ENCODE measurements at places on chromosomes 3 and 15. TPM values are rescaled to one million over a fixed set of nuclear protein-coding genes. Genes with fewer than 3 reads are reported as not detected.
A peak's percentile ranks its signal among the peaks of the same experiment; 100 is the strongest.

GRCh38 chr3:170840291-170840859 is 29.6 kb downstream of the RPL22L1 start:
- no peaks in the 10 kb centered on the region for H3K36me3 ChIP-seq
- no peaks in the 10 kb centered on the region for H3K27me3 ChIP-seq
- no peak for DNase-seq
- H3K27ac ChIP-seq, result no peak overlapping the region

DNA sequence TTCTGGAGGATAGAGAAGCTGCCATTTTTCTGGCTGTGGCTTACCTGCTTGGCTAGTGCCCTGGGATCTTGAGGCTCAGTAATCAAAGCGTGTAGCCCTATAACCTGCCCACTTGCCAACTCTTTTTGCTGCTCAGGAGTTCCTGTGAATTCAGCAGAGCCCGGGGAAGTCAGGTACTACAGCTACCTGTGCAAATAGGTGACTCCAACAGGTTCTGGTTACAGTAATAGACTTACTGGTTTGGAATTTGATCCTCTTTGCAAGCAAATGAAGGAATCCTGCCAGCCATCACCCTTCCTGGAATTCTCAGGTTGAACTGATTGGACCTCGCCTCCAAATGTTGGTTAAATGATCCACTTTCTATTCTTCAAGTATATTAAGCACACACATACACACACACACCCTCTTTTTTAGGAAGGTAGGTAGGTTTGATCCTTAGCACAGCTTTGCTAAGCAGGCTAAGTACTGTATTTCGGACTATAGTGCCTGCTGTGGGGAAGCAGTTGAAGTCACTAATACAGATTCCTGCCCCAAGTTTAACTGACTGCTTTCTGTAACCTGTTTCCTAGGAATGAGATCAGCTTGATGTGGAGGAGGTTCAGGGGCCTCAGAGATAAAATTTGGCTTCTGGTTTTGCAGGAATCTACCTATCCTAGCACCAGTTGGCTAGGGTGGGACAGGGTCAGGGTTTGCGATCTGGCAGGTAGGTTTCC is 2.3 kb downstream of the PPCDC start:
- no peak overlapping the region for H3K4me3 ChIP-seq
- no peak overlapping the region for H3K27ac ChIP-seq
- no peak for DNase-seq
- no peaks in the 10 kb centered on the region for H3K36me3 ChIP-seq

DNA sequence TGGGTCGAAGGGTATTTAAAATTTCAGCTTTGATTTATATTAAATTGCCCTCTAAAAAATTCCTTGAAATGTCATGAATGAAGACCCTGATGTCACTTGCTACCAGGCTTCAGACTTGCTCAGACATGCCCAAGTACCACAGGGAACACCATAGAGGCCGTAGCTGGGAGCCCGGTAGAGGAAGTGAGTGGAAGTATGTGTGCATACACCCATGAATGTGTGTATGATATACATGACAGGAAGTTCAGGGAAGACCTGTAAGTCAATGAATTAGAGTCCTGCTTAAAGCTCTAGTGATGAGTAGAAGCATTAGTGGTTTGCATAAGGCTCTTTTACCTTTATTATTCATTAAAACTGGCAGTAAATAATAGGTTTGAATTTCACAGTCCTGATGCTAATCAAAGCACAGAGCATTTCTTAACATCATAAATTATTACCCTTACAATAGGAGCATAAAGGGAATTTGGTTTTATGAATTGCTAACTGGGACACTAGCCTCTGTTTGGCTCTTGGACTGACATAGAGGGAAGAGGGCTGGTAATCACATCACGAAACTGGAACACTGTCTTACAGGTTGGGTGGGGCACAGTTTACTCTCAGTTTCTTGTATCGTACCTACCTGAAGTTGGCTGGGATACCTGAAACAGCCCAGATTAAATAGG is 144.4 kb downstream of the CHST2 start:
- H3K27me3 ChIP-seq, result no peaks in the 10 kb centered on the region
- no peaks in the 10 kb centered on the region for H3K36me3 ChIP-seq
- no peak overlapping the region for H3K4me3 ChIP-seq
- H3K27ac ChIP-seq, result no peak overlapping the region
- DNase-seq, result no peak

Gene CFAP20DC
- 1.0 TPM for total RNA-seq

DNA sequence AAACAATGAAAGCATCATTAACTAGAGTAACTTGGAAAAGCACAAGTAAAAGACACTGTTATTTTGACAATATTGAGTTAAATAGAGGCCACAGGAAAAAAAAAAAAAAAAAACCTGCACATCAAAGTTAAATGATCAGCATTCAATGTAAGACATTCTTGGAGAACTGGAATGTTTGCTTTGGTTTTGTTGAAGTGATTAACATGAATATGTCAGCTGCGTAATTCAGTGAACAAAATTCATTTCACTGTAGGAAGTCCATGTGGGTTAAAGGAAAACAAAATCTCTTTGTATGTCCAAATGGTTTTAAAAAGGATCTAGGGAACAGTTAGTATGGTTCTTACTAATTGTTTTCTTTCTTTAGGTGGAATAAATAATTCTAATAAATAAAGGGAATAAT is 252.8 kb upstream of the CNTN6 start:
- DNase-seq, result no peak
- no peak overlapping the region for H3K27ac ChIP-seq
- no peak overlapping the region for H3K4me3 ChIP-seq
- H3K36me3 ChIP-seq, result no peaks in the 10 kb centered on the region
- no peaks in the 10 kb centered on the region for H3K4me1 ChIP-seq

Gene PLA2G4E
- total RNA-seq, result 2.1 TPM

- DNase-seq, result no peak
- no peaks in the 10 kb centered on the region for H3K36me3 ChIP-seq
- H3K27me3 ChIP-seq, result no peaks in the 10 kb centered on the region
- no peaks in the 10 kb centered on the region for H3K4me1 ChIP-seq
- no peak overlapping the region for H3K4me3 ChIP-seq
- H3K27ac ChIP-seq, result no peak overlapping the region
These were observed 41.6 kb downstream of the EEFSEC start for GRCh38 chr3:128194843-128195242.

Gene TM4SF18
- total RNA-seq, result 16.6 TPM

Gene BOC
- total RNA-seq, result 4.8 TPM

Gene RHOV
- not detected for total RNA-seq

Gene ARNT2
- total RNA-seq, result 26.9 TPM

DNA sequence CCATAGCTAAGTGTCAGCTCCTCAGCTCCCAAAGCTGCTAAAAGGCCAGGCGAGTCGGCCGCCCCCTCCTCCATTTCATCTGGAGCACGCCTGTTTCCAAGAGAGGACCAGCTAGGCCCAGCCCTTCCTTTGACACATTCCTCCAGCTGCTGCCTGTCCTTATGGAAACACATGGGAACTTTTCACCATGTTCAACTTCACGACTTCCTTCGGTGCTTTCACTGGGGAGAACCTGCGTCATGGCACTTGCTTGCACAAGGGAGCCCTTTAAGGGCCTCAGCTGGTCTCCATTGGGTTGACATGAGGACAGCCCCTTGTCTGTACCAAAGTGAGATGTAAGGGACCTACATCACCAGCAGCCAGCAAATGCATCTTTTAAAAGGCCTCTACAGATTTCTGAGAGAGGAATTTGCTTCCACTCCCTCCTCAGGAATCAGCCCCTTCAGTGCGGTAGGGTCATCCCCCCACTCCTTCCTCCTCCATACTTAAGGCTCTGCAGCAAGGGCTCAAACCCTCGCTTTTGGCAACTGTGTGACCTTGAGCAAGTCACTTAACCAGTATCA is 2.1 kb downstream of the MAGI1 start:
- peaks cover 26% of the 10 kb centered on the region for H3K4me1 ChIP-seq
- DNase-seq, result peak; percentile 6
- peak overlapping the region; percentile 54 for H3K27ac ChIP-seq

DNA sequence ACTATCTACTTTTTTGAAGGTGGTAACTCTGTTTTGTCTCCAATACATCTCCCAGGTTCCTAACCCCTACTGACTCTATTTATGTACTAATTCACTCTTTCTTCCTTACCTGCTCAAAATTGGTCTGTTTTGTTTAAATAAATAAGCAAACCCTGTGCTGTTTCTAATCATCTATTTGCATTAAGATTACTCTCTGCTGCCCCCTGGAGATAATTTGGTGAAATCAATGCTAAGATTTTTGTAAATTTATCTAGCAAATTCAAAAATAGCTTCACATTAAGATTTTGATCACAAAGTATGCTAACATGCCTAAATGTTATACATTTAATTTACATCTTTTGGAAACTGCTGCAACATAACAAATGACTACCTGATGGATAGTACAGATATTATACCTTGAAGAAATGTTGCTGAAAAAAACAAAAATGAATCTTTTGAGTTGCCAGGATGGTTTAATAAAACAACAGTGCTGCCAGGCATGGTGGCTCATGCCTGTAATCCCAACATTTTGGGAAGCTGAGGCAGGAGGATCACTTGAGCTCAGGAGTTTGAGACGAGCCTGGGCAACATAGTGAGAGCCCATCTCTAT is 4.4 kb upstream of the CD200R1 start:
- no peak overlapping the region for H3K4me3 ChIP-seq
- no peaks in the 10 kb centered on the region for H3K27me3 ChIP-seq
- DNase-seq, result no peak

- H3K4me3 ChIP-seq, result no peak overlapping the region
- H3K27ac ChIP-seq, result no peak overlapping the region
- no peaks in the 10 kb centered on the region for H3K4me1 ChIP-seq
- H3K36me3 ChIP-seq, result no peaks in the 10 kb centered on the region
These were observed 308.4 kb downstream of the SQOR start for GRCh38 chr15:45943240-45943639.

DNA sequence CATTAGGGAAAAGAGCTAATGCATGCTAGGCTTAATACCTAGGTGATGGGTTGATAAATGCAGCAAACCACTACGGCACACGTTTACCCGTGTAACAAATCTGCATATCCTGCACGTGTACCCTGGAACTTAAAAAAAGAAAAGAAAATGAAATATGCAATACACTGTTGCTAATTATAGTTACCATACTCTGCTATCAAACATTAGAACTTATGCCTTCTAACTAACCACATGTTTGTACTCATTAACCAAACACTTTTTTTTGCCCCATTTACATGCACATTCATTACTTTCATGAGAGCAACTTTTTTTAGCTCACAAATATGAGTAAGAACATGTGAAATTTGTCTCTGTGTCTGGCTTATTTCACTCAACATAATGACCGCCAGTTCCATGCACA is 253.1 kb downstream of the CGGBP1 start:
- no peaks in the 10 kb centered on the region for H3K36me3 ChIP-seq
- no peak for DNase-seq
- H3K4me3 ChIP-seq, result no peak overlapping the region
- no peaks in the 10 kb centered on the region for H3K4me1 ChIP-seq
- H3K27ac ChIP-seq, result no peak overlapping the region

GRCh38 chr3:13557926-13558325 is 9.0 kb downstream of the FBLN2 start:
- no peak overlapping the region for H3K27ac ChIP-seq
- DNase-seq, result no peak
- H3K27me3 ChIP-seq, result no peaks in the 10 kb centered on the region

DNA sequence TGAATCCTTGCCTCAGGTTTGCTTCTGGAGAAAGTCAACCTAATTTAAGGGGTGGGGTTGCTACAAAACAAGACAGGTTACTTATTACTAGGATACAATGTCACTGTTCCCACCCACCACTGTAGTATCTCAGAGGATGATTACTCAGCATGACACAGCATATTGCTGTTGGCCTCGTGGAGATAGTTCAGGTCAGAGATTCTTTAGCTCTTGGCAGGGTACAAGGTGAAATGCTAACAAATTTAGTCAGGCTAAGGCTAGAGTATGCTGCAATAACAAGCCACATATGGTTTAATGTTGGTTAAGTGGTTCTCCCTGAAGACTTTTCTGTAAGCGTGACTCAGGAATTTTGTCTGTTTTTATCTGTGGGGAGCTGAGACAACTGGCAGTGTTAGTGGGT is 161.8 kb downstream of the EDEM1 start:
- H3K27ac ChIP-seq, result no peak overlapping the region
- H3K36me3 ChIP-seq, result no peaks in the 10 kb centered on the region
- no peaks in the 10 kb centered on the region for H3K4me1 ChIP-seq
- H3K4me3 ChIP-seq, result no peak overlapping the region
- H3K27me3 ChIP-seq, result no peaks in the 10 kb centered on the region

DNA sequence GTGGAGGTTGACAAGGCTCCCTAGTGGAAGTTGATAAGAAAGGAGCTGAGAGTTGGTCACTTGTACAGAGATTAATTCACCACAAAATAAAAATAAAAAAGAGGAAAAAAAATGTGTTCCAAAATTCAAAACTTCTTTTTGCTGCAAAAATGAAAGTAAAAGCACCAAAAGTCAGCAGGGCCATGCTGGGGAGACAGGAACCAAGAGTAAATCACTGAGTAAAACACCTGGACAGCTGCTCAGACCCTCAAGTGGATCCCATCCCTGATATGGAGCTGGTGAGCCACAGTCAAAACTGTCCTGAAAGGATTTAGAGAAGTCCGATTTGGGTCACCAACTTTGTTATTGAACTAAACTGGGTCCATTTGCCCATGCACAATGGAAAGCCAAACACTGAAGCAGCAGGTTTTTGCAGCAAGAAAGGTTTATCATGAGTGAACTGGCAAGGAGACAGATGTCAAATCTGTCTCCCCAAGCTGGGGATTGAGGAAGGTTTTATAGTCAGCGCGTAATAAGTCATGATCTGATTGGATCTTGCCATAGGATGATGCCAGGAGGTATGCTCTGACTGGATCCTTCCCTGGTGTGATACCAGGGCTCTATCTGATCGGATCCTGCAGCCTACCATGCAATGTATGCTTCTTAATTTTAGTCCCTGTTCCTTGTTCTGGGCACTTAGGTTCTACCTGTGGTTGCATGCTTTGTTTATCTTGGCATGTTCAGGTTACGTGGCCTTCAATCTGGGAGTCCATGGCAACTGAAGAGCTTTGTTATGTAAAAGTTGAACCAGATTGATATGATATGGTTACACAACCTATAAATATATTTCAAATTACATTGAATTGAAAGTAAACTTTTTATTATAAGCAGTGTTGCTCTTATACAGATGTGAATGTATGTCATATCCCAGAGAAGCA is 313.2 kb downstream of the POLQ start:
- H3K27ac ChIP-seq, result no peak overlapping the region
- H3K4me1 ChIP-seq, result no peaks in the 10 kb centered on the region
- H3K27me3 ChIP-seq, result no peaks in the 10 kb centered on the region
- no peak overlapping the region for H3K4me3 ChIP-seq
- H3K36me3 ChIP-seq, result no peaks in the 10 kb centered on the region

GRCh38 chr3:39110041-39110639 is 2.7 kb downstream of the TTC21A start:
- no peak for DNase-seq
- H3K27ac ChIP-seq, result no peak overlapping the region
- H3K27me3 ChIP-seq, result no peaks in the 10 kb centered on the region
- no peak overlapping the region for H3K4me3 ChIP-seq
- peaks cover 7% of the 10 kb centered on the region for H3K36me3 ChIP-seq

GRCh38 chr15:64772964-64773363 is 2.4 kb downstream of the RBPMS2 start:
- no peak overlapping the region for H3K27ac ChIP-seq
- no peak for DNase-seq
- H3K4me1 ChIP-seq, result peaks cover 2% of the 10 kb centered on the region
- H3K36me3 ChIP-seq, result no peaks in the 10 kb centered on the region

GRCh38 chr3:160601288-160601687 is 35.9 kb upstream of the KPNA4 start:
- H3K4me3 ChIP-seq, result no peak overlapping the region
- no peak overlapping the region for H3K27ac ChIP-seq
- no peak for DNase-seq
- H3K36me3 ChIP-seq, result no peaks in the 10 kb centered on the region
